ENCODE measurements at places on chromosomes 13 and 19. TPM values are rescaled to one million over a fixed set of nuclear protein-coding genes. Genes with fewer than 3 reads are reported as not detected.

The TBXA2R gene
- total RNA-seq = 0.31 TPM

The EBI3 gene
- 5.4 TPM for total RNA-seq

The CEACAM20 gene
- not detected for total RNA-seq

DNA sequence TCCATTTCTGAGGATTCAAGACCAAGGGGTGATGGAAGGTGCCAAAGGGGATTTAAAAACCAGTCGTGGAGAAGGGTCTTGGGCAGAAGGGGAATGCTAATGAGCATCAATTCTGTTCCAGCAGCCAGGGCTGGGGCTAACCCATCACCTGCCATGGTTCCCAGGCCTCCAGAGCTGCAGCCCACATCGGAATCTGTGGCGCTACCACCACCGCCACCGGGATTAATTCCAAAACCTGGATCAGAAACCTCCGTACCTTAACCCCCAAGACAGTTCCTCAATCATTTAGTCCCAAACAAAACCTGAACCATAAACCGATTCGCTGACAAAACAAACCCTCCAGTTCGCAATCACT, 583 bp downstream of the ZNF615 start:
- H3K27ac ChIP-seq = peak overlapping the region; percentile 81
- no peak for DNase-seq
- H3K4me1 ChIP-seq = peaks cover 7% of the 10 kb centered on the region
- H3K4me3 ChIP-seq = peak overlapping the region; percentile 98
- peaks cover under 1% of the 10 kb centered on the region for H3K36me3 ChIP-seq

- no peak overlapping the region for H3K4me3 ChIP-seq
- peaks cover 2% of the 10 kb centered on the region for H3K36me3 ChIP-seq
- DNase-seq = no peak
- no peaks in the 10 kb centered on the region for H3K27me3 ChIP-seq
- peaks cover 55% of the 10 kb centered on the region for H3K4me1 ChIP-seq
Measured at GRCh38 chr19:6271251-6271650, 8.5 kb downstream of the MLLT1 start.

DNA sequence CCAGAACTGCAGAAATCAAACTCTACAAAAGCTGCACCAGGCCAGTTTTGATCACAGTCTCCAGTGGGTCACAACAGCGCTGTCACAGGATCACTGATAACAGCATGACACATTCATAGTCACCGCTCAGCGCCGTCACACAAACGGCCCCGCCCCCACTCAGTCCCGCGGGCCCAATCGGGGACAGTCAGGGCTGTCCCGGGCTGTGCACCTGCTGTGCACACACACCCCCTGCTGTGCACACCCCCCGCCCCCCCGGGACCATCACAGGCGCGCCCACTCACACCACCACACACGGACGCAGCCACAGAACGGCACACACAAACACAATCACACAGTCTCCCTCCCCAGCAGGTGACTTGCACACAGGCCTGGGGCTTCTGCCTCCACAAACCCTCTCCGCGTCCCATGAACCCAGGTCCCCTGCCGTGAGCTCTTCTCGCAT, 435 bp upstream of the ZNF382 start:
- H3K4me1 ChIP-seq = peaks cover 9% of the 10 kb centered on the region
- peaks cover 5% of the 10 kb centered on the region for H3K36me3 ChIP-seq

DNA sequence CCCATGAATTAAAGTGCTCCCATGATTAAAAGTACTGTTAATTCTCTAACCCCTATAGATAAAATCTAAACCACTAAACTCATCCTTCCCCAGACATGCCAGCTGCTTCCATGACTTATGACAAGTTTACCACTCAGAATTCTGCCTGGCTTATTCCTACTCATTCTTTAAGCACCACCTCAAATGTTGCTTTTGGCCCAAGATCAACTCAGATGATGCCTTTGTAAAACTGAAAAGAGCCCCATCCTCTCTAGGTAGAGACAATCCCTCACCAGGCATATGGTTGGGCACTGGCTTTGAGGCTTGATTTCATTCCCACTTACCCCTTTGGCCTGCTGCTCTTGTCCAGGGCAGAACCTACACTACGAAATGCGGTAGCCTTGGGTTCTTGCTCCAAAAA, 250.0 kb downstream of the DNAJC15 start:
- H3K27me3 ChIP-seq = no peaks in the 10 kb centered on the region
- H3K4me1 ChIP-seq = peaks cover 29% of the 10 kb centered on the region
- no peak overlapping the region for H3K27ac ChIP-seq
- DNase-seq = peak; percentile 67
- no peaks in the 10 kb centered on the region for H3K36me3 ChIP-seq
- H3K4me3 ChIP-seq = no peak overlapping the region

DNA sequence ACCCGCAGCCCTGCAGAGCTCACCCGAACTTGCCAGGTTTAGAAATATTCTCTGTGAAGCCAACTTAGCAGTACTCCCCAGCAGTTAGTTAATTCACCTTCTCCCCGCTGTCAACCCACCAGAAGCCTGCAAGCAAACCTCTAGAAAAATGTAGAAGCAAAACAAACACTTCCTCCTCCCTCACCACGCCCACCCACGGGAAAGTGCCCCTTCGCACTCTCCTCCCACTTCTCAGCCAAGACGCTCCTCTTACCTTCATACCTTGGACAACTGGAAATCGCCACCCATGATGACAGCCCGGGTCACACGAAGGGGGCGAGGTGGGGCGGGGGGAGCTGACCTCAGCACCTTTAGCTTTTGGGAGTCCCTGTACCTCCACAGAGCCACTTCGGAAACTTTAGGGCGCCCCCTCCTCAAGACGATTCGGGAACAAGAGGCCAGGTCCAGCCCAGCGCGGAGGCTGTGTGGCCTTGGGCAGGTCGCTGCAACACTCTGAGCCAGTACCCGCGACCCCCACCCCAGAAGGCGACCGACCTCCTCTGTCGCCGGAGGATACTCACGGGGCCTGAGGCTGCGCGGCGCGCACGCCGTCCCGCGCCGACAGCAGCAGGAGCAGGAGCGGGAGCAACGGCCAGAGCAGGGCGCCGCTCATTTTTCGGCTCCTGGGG, 485 bp downstream of the CPAMD8 start:
- peaks cover 30% of the 10 kb centered on the region for H3K27me3 ChIP-seq
- no peak overlapping the region for H3K27ac ChIP-seq
- no peak overlapping the region for H3K4me3 ChIP-seq
- H3K36me3 ChIP-seq = no peaks in the 10 kb centered on the region

GRCh38 chr19:23283925-23284324, 33.7 kb upstream of the ZNF724 start:
- H3K27me3 ChIP-seq = no peaks in the 10 kb centered on the region
- no peak overlapping the region for H3K4me3 ChIP-seq
- DNase-seq = peak; percentile 5

DNA sequence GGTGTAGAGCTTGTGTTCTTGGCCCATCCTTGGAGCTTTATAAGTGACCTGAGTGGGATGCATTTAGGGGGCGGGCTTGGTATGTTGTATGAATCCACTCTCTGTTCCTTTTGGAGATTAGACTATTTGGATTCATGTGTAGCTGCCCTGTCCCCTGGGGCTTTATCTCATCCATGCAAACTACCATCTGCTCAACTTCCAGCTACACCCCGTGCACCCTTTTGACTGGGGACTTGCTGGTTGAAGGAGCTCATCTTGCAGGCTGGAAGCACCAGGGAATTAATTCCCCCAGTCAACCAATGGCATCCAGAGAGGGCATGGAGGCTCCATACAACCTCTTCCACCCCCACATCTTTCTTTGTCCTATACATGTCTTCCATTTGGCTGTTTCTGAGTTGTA, 6.1 kb downstream of the CLEC4M start:
- peaks cover 4% of the 10 kb centered on the region for H3K27me3 ChIP-seq
- H3K4me1 ChIP-seq = no peaks in the 10 kb centered on the region

GRCh38 chr19:2235381-2236063, 607 bp downstream of the PLEKHJ1 start:
- H3K4me1 ChIP-seq = peaks cover 58% of the 10 kb centered on the region
- H3K36me3 ChIP-seq = peaks cover 9% of the 10 kb centered on the region
- peak overlapping the region; percentile 81 for H3K4me3 ChIP-seq
- DNase-seq = no peak
- no peaks in the 10 kb centered on the region for H3K27me3 ChIP-seq

- peaks cover 12% of the 10 kb centered on the region for H3K36me3 ChIP-seq
- no peaks in the 10 kb centered on the region for H3K4me1 ChIP-seq
- no peak for DNase-seq
- H3K27ac ChIP-seq = no peak overlapping the region
Measured at GRCh38 chr19:53872762-53873161, 5.1 kb downstream of the MYADM start.

All from astrocyte (in vitro differentiated cells and primary cell).